Dermis microvascular lymphatic vessel endothelial cell (primary cell): ENCODE measurements at places on chromosomes 5 and 9. TPM values are rescaled to one million over a fixed set of nuclear protein-coding genes. Genes with fewer than 3 reads are reported as not detected.

The SPATA6L gene
- 3.3 and 3.8 TPM in 2 replicates for total RNA-seq

The RLN1 gene
- total RNA-seq: 0.13 TPM in 1 of 2 replicates, not detected in the other

The TAF1L gene
- total RNA-seq: under 0.01 TPM in 2 replicates

The AHRR gene
- total RNA-seq: 4.5 and 5.4 TPM in 2 replicates

The AGGF1 gene
- total RNA-seq: 13.6 and 19.0 TPM in 2 replicates

The NNT gene
- 61.4 and 96.0 TPM in 2 replicates for total RNA-seq

The GGTA1 gene
- 4.9 and 13.4 TPM in 2 replicates for total RNA-seq

The LCN15 gene
- total RNA-seq: 0.13 TPM in 1 of 2 replicates, not detected in the other

The CRB2 gene
- not detected in 2 replicates for total RNA-seq

The WNK2 gene
- under 0.01 and 0.13 TPM in 2 replicates for total RNA-seq

The PPP1R26 gene
- 8.7 and 11.3 TPM in 2 replicates for total RNA-seq

The ZCCHC10 gene
- 12.3 and 15.2 TPM in 2 replicates for total RNA-seq

The GABRA6 gene
- not detected in 2 replicates for total RNA-seq

The CCDC192 gene
- not detected in 2 replicates for total RNA-seq

The AMBP gene
- total RNA-seq: not detected in 2 replicates

The SLC27A6 gene
- 0.13 TPM in 1 of 2 replicates, not detected in the other for total RNA-seq

The GTF3C4 gene
- total RNA-seq: 11.7 and 12.6 TPM in 2 replicates

The PCDHGB6 gene
- 1.5 and 2.7 TPM in 2 replicates for total RNA-seq
